SHP77 (cell line): ENCODE measurements at places on chromosomes 4 and X.

DNA sequence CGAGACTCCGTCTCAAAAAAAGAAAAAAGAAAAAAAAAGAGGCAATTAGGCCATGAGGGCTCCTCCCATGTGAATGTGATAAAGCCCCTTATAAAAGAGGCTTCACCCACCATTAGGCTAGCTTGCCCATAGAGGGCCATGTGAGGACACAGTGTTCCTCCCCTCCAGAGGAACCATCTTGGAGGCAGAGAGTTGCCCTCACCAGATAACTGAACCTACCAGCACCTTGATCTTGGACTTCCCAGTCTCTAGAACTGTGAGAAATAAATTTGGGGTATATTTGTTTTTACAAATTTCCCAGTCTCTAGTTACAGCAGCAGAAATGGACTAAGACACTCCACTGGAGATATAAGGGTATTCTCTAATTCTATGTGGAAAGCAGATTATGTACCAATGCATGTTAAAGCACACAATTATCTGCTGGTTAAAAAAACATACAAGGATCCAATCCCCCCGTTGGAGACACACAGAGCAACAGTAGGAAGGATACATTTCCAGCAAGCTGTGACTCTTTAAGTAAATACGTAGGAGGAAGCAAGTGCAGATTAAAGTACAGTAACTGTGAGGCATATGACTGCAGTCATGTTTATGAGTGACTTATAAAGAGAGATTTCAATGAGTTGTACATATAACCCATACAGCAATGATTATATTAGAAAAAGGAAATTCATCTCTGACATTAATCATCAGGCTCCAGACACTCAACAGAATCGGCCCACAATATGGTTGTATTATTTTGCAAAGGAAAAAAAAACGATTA, 21.4 kb downstream of the SH3RF1 start:
- DNase-seq: no peak

- DNase-seq: no peak
These were observed 76.0 kb downstream of the TEX13C start for GRCh38 chrX:125395626-125396025.

GRCh38 chr4:123562994-123563750, 166.6 kb downstream of the SPRY1 start:
- no peak for DNase-seq

DNA sequence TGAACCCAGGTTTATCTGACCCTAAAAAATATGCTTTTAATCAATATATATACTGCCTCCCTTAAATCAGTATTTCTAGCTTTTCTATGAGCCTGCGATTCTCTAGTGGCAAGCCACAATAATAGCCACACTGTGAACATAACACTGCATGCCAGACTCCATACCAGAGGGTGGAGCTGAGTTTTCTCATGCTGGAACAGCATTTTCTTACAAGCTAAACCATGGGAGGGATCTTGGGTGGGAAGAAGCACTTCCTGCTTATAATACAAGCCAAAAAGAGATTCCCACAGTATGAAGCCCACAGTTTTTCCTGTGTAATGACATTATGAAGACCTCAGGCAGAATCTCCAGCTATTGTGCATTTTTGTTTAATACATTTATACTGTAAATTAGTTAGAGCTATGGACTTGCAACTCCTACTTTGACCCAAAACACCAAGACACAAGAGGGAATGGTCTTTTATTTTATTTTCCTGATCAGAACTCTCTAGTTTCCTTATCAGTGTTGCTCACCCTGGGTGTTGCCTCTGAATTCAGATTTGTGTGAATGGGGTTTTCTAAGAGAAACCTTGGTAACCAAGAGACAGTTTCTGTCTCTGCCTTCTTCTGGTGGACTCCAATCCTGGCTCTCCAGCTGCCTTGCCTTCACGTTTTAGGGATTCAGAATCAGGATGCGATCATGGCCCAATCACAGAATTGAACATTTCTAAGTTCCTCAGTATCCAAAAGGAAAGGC, 74.5 kb upstream of the EOLA2 start:
- DNase-seq: no peak

- DNase-seq: no peak
These were observed 98.7 kb downstream of the KLHL34 start for GRCh38 chrX:21559417-21559816.

GRCh38 chrX:10415306-10416001, 204.9 kb downstream of the MID1 start:
- DNase-seq: no peak

DNA sequence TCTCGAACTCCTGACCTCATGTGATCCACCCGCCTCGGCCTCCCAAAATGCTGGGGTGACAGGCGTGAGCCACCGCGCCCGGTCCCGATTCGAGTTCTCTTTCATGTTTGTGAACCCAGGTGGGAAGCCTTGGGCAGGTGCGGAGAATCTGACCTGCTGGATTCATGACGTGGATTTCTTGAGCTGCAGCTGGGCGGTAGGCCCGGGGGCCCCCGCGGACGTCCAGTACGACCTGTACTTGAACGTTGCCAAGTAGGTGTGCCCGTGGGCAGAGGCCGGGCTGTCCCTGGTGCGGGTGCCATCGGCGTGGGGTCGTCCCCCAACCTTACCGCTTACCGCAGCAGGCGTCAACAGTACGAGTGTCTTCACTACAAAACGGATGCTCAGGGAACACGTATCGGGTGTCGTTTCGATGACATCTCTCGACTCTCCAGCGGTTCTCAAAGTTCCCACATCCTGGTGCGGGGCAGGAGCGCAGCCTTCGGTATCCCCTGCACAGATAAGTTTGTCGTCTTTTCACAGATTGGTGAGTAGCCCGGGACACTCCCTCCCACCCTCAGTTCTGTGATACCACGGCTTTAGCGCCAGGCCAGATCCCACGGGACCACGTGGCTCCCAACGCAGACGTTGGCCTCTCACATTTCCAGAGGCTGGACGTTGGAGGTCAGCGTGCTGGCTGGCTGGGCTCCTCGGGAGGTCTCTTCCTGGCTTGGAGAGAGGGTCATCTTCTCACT, 15.6 kb downstream of the IL3RA start:
- no peak for DNase-seq

GRCh38 chr4:158422546-158422945, 99.1 kb upstream of the RXFP1 start:
- DNase-seq: no peak

GRCh38 chr4:951594-952468, 19.6 kb downstream of the TMEM175 start:
- DNase-seq: no peak

- DNase-seq: no peak
These were observed 349.0 kb upstream of the AGA start for GRCh38 chr4:177791188-177791587.

DNA sequence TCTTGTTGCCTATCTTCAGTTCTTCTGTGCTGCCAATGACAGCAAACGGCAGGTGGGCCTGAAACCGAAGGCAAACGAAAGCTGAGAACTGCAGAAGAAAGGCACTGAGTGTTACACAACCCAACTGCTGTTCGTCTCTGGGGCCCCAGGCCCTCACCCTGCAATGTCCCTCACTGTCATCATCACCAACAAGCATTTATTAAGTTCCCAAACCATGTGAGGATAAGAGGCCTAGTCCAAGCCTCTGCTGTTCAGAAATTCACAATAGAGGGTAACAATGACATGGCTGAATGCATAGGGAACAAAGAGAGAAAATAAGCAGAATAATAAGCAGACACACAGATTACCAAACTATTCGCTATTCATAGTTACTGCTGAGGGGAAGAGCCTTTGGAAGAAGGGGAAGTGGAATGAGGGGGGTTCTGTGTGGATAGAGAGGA, 34.5 kb upstream of the NKRF start:
- DNase-seq: no peak

DNA sequence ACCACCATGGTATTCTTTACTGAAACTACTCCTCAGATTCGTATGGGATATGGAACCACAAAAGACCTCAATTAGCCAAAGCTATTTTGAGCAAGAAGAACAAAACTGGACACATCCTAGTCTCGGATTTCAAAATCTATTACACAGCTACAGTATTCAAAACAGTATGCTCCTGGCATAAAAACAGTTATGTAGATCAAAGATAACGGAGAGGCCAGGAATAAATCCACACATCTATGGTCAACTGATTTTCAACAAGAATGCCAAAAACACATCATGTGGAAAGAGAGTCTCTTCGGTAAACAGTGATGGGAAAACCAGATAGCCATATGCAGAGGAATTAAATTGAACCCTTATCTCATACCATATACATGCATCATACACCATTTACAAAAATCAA, 155.3 kb downstream of the SPCS3 start:
- DNase-seq: no peak

GRCh38 chr4:113955948-113956347, 23.5 kb downstream of the ARSJ start:
- no peak for DNase-seq
